ENCODE measurements at places on chromosomes 11 and 22.

GRCh38 chr22:37823134-37823985, at the start of gene GALR3:
GALR3 (plus strand) TSS chr22:37823382; CDS start chr22:37823407, 25 bp downstream.
- no peak for DNase-seq

DNA sequence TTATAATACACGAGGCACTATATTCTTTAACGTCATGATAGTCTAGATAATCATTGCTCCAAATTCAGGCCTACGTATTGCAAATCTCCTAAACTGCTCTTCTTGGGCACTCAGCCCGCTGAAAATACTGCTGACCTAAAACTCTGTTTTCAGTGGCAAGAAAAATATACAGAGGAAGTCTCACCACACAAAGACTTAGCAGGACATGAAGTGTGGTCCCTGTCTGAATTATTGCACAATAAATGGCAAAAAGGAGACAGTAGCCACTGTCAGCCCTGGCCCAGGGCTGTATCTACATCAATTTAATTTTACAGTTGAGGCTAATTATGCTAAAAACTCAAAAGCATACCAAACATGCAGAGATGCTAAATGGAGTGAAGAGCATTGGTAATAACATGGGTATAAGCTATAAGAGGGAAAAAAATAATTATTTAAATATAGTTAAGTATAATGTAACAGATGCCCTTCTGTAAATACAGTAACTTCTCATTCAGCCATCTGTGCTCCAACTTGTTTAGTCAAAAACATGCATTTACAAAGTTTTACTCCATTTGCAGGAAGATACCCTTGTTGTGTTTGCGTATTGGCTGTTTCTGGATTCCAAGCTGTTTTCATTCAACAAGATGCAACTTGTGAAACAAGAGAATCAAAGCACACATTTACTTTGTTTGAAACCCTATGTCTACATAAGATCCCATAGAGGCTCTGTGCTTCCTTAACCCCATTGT, 800.0 kb upstream of the LUZP2 start:
- no peak for DNase-seq

GRCh38 chr22:49954991-49955580, 5.5 kb upstream of the PIM3 start:
- DNase-seq = no peak

DNA sequence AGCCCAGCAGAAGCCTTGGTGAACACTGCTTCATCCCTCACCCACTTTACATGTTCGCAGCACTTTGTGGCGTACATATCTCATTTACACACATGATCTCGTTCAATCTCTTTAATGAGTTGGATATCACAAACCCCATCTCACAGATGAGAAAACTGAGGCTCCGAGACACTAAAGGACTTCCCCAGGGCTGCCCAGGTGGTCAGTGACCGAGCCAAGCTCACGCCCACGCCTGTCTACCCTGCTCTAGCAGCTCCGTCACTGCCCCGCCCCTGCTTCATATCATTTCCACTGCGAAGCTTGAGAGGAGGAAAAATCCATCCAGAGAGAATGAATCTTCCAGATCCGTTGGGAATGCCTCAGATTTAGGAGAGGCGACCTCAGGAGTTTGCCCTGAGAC, 11.8 kb upstream of the DSCAML1 start:
- DNase-seq = no peak

DNA sequence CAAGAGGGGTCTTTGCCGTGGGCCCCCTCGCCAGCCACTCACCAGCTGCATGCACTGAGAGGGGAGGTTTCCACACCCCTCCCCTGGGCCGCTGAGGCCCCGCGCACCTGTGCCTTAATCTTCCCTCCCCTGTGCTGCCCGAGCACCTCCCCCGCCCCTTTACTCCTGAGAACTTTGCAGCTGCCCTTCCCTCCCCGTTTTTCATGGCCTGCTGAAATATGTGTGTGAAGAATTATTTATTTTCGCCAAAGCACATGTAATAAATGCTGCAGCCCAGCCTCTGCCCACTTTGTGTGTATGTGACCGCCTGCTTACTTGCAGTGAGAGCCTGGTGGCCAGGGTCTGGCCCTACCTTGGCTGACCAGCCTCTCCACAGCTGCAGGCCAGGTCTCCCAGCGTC, 2.8 kb upstream of the CRACR2B start:
- DNase-seq = no peak

GRCh38 chr11:69721745-69722144, 17.9 kb upstream of the FGF19 start:
- no peak for DNase-seq

All from inflammatory macrophage treated with lipopolysaccharide for 4 hours (primary cell).